SK-MEL-5 (cell line): ENCODE measurements at places on chromosomes 13 and 19. TPM values are rescaled to one million over a fixed set of nuclear protein-coding genes. Genes with fewer than 3 reads are reported as not detected.

GRCh38 chr13:30934381-30934780 lies 1.9 kb downstream of the TEX26 start:
- peak; percentile 24 for DNase-seq

- no peak for DNase-seq
Measured at GRCh38 chr13:43877766-43878165, 1.8 kb downstream of the CCDC122 start.

DNA sequence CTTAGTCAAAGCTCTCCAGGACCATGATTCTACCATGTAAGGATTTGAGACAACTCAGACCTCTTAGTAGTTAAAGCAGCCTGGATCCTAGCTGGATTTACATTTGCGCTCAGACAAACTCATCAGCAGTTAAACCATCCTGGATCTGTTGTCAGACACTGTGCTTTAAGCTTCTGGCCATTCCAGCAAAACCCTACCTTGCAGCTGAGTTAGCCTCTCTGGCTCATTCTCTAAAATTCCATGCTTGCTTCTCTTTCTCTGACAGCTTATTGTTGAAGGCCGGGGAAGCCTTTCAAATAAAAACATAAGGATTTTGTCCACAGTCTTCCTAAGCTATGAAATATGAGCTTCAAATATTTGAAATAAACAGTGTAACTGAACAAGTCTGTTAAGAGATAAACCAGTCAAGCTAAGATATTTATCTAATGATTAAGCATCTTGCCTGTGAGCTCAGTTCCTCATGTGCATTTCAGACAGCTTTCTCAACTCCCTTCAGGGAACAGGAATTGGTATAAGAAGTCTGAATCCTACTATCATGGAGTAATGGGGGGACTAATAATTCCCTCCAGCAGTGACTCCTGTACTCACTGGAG lies 89.3 kb downstream of the SLAIN1 start:
- DNase-seq, result no peak

DNA sequence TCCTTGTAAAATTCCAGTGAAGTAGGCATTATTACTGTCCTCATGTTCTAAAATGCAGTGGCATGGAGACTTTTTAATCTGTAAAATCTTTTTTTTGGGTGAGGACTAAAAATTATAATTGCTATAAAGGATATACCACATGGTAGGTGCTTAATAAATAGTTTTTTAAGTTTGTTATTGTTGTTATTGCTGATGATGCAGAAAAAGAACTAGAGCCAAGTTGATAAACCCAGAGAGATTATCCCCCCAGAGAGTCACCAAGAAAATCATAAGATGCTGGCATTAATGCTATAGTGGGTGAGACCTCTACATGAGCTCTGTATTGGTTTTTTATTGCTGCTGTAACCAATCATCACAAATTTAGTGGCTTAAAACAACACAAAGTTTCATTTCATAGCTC lies 44.3 kb upstream of the CNMD start:
- no peak for DNase-seq

DNA sequence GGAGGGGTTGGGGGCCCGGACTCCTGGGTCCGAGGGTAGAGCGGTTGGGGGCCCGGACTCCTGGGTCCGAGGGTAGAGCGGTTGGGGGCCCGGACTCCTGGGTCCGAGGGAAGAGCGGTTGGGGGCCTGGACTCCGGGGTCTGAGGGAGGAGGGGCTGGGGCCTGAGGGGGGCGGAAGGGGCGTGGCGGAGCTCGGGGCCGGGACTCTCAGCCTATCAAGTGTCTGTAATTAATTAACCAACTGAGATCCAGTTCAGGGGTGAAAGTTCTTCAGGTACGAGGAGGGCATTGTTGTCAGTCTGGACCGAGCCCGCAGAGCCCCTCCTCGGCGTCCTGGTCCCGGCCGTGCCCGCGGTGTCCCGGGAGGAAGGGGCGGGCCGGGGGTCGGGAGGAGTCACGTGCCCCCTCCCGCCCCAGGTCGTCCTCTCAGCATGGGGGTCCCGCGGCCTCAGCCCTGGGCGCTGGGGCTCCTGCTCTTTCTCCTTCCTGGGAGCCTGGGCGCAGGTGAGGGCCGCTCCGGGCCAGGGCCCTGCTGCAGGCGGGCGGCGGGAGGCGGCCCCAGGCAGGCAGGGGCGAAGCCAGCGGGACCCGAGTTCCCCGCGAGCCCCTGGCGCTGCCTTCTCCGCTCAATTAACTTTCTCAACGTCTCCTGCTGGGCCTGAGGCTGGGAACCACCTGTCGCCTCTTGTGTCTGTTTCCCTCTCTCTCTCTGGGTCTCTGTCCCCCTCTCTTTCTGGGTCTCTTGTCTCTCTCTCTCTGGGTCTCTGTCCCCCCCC lies 697 bp downstream of the FCGRT start:
- DNase-seq, result no peak

The NLRP7 gene
- 0.08 and 0.13 TPM in 2 replicates for total RNA-seq

The NLRP4 gene
- total RNA-seq, result 0.11 and 0.55 TPM in 2 replicates
